Fibroblast of skin of left quadriceps (primary cell): ENCODE measurements at places on chromosomes 4 and X.

DNA sequence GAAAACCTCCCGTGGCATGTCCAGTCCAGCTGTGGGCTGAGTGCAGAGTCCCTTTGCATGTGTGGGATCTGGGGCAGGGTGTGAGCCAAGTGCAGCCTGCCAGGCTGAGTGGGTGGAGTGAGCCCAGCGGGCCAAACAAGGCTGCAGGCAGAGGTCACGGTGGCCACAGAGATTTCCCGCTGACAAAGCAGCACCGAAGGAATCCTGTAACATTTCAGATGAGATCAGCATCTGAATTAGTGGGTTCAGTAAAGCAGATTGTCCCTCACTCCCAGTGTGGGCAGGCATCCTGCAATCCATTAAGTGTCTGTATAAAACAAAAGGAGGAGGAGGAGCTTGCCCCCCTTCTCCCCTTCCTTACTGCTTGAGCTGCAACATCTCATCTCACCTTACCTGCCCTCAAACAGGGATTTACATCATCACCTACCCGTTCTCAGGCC, 324.4 kb downstream of the FAT4 start:
- DNase-seq = no peak

DNA sequence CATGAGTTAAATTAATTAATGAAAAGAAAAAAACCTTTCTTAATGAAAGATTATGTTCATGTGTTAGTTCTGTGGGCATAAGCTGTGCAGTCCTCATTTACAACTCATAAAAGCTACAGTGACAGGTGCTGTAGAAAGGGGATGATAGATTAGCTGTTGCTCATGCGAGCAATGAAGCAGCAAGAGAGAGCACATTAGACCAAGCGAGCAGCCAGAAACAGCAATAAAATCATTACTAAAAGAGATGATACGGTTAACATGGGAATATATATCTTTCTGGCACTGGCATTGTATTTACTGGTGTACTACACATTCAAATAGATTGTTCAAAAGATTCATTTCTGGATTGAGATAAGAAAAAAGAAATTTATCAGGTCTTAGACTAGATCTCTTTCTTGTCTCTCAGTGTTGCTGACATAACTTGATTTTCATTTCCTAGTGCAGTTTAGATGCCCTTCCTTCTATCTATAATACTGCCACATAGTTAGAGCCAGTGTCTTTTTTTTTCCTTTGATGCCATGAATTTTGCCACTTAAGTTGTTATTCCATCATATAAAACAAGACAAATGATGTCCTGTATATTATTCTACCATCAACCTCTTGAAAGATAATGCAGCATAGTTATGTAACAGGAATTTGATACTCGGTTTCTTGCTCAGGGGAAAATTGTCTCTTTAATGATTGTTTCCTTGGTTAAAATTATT, 164.6 kb downstream of the BANK1 start:
- no peak for DNase-seq

- no peak for DNase-seq
Measured at GRCh38 chrX:69179380-69179911, 14.2 kb upstream of the PJA1 start.

DNA sequence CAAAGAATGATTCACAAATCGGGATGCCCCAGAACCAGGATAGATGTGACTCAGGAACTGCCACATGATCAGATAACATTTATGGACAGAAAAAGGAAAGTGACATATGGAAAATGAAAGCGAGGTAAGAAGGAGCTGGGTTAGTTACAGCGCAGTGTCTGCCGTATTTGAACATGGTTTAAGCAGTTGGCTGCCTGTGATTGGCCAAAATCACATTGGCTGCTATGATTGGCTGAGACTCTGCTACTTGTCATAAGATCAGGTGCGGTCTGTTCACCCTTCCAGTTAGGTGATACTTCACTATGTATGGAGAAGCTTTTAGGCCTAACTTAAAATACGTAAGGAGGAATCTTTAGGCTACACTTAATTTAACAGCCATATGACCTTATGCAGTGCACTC, 322.7 kb upstream of the HAND2 start:
- DNase-seq = no peak

DNA sequence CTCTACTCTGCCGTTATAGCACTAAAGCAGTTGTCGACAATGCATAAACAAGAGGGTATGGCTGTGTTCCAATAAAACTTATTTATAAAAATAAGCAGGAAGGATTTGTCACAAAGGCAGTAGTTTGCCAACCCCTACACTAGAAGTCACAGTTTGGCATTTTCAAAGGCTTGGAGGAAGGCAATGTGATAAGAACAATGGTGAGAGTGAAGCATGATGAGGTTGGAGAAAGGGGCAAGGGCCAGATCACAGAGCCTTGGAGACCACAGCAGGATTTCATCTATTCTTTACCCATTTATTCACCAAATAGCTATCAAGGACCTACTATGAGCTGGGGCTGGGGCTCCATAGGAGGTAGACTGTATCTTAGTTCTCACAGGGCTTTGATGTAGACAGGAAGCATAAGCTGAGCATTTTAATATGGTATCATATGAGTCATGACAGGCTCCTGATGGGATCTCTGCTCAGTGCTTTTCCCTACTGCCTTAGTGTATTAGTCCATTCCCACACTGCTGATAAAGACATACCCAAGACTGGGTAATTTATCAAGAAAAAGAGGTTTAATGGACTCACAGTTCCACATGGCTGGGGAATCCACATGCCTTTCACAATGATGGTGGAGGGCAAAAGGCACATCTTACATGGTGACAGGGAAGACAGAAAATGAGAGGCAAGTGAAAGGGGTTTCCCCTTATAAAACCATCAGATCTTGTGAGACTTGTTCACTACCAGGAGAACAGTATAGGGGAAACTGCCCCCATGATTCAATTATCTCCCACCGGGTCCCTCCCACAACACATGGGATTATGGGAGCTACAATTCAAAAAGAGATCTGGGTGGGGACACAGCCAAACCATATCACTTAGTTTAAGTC, 58.9 kb downstream of the PPM1K start:
- DNase-seq = no peak

- DNase-seq = no peak
Measured at GRCh38 chrX:123504630-123505270, 228.1 kb downstream of the THOC2 start.

GRCh38 chrX:130726661-130727060, 176.3 kb downstream of the ENOX2 start:
- DNase-seq = no peak

DNA sequence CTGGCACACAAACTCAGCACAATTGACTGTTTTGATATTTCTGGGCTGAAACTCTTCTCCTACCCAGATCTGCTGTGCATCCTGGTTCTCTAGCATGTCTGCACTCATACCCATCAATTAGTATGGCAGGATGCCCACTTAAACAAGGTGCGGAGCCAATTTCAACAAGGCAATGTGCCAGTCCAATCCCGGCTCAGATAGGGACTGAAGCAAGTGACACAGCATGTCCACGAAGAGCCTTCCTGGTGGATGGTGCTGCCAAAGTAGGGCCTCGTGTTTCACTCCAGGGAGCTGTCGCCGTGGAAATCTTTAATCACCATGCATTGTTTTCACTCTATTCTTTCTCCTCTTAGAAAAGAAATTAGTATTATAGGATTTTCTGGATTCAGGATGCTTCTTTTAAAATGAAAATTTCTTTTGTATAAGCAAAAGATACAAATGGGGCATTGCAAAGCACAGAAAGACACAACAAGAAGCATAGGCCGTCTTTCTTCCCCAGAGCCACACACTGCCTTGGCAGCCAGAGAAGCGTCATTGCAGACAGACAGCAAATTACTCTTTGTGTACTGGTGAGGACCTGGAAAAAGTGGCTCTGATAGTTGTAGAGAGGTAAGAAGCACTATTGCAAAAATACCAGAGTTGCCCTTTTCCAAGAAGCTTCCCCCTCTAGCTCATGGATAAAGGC, 40.6 kb upstream of the LSM6 start:
- DNase-seq = no peak

- no peak for DNase-seq
Measured at GRCh38 chr4:108492816-108493595, 127.4 kb upstream of the RPL34 start.

DNA sequence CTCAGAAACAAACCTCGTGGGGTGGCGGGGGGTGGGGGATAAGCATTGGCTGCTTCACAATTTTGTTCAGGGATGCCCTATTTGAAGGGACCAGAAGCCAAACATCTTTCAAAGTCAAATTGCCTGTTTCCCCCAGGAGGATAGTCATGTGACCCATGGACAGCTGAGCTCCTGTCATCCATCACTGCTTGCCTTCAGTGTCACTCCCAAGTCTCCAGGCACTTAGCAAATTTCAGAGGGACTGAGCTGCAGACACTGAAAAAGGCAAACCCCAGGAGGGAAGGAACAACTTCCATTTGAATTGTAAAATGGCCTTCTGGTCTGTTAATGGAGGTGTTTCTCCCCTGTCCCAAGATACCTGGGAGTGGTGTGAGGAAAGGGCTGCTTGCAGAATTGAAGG, 73.4 kb downstream of the FRMPD3 start:
- DNase-seq = no peak

DNA sequence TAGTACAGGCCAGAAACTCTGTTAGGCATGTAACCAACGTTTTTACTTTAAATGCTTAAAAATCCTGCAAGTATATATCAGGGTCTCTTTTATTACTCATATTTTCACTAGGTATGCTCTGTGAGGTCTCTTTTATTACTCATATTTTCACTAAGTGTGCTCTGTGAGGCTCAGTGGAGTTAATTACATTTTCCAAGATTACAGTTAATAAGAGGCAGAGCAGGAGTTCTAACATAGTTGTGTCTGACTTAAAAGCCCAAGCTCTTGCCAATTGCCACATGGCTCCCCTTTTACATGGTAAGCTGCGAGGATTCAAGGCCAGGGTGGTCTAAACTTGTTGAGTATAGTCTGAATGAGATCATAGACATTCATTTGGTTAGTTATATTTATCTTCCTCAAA, 81.0 kb upstream of the ARMCX2 start:
- DNase-seq = no peak
